CD4-positive, alpha-beta T cell treated with Interleukin-17A for 1 hour (primary cell): ENCODE measurements at places on chromosomes 6 and 20.

- DNase-seq: no peak
Observed at GRCh38 chr6:48199499-48199898, 88.5 kb upstream of the PTCHD4 start.

DNA sequence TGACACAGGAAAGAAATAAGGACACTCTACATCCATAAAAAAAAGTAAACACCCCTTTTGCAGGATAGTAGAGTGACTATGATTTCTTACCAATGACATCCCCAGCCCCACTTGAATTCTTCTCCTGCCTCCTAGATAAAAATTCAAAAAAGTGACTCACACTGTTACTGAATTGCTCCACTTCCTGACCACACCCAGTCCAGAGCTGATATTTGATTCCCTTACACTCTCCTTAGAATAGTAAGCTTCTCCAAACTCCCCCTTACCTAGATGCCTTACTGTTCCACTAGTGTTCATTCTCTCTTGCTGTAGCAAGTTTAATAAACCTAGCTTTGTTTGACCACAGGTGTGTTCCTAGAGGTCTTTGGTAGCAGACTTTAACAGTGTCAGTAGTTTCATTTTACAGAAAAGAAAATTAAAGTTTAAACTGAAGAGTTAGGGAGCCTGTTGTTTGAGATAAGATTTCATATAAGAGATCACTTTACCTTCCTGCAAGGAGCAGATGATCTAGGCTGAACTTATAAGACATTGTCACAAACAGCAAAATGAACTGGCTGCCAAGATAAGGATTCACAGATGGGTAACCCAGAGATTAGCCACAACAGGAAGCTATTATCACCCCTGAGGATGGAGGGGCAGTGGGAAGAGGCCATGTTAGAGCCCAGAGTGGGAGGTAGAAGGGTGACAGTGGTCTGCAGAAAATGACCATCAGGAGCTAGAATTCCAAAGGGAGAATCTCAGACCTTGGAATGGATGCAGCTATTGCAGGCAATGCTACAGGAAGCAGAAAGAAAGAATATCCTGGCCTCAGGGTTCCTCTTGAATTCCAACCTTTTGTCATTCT, 28.4 kb upstream of the BTN3A2 start:
- no peak for DNase-seq

DNA sequence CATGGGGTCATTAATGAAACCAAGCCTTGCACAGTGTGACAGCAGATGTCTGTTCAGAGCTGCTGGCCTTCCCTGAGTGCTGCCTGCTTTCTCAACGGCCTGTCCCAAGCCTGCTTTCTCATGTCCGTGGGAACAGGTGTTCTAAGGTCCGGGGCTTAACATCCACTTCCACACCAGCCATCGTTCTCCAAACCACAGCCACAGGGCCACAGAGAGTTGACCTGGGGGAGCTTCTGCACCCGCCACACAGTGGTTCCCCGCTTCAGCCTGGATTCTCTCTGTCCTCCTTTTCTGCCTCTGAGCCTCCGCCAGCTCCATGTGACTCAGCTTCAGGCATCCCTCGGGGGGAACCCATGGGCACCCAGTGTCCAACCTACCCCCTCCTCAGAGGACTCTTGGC, 26.9 kb upstream of the PPP1R3G start:
- DNase-seq: no peak

DNA sequence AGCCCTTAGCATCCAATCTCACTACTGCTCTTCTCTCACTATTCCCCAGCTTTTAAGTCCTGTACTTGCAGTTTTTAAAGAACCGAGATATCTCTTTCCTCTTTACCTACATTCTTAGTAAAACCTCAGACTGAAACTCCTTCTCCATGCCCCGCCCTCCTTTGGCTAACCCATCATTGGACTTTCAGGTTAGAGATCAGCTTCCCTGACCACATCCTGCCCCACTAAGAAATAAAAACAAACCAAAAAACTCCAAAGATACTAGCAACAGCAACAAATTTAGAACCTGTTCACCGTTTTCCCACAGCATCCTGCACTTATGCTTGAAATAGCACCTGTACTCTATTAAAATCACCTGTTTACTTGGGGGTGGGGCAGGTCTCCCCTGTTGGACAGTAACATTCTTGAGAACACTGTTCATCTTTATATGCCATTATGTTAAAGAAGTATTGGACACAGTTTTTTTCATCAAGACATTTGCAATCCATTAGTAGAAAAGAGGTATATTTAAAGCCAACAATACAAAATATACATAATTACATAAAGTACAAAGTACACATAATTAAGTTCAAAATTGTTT, 16.3 kb upstream of the SMAP1 start:
- DNase-seq: peak; percentile 71

DNA sequence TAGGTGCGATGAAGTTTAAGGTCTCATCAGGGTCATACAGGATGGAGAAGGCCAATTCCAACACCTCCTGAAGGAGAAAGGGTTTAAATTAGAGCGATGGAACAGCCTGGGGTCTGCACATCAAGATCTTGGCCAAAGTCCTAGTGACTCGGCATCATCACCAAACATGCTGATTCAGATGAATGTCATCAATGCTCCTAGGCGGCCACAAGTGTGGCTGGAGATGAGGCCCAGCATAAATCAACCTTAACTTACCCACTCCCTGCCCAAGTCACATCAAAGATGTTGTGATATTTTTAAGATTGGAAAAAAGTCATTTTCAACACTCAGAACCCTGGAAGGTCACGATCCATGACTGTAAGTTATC, 37.5 kb downstream of the ELMO2 start:
- no peak for DNase-seq

GRCh38 chr6:109406196-109406595, 23.9 kb upstream of the CD164 start:
- no peak for DNase-seq

DNA sequence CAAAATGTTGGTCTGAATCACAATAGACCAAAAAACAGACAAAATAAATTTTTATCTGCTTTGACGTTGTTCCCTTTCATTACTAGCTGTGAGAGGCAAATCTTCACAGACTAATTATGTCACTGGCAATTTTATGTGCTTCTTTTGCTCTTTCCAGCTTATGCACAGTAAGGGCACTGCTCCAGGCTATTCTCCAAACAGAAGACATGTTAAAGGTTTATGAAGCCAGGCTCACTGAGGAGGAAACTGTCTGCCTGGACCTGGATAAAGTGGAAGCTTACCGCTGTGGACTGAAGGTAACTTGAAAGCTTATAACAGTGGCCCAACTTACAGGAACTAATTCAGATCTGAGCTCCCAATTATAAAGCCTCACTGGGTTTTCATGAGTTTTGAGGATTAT, 15.5 kb upstream of the SNRNP48 start:
- DNase-seq: no peak
